ENCODE measurements at places on chromosomes 6 and 20.
A peak's percentile ranks its signal among the peaks of the same experiment; 100 is the strongest.

- no peak for DNase-seq
Measured at GRCh38 chr6:36847991-36848390, 8.7 kb upstream of the CPNE5 start.

GRCh38 chr6:52641388-52641787 is 29.5 kb upstream of the TMEM14A start:
- DNase-seq, result no peak

DNA sequence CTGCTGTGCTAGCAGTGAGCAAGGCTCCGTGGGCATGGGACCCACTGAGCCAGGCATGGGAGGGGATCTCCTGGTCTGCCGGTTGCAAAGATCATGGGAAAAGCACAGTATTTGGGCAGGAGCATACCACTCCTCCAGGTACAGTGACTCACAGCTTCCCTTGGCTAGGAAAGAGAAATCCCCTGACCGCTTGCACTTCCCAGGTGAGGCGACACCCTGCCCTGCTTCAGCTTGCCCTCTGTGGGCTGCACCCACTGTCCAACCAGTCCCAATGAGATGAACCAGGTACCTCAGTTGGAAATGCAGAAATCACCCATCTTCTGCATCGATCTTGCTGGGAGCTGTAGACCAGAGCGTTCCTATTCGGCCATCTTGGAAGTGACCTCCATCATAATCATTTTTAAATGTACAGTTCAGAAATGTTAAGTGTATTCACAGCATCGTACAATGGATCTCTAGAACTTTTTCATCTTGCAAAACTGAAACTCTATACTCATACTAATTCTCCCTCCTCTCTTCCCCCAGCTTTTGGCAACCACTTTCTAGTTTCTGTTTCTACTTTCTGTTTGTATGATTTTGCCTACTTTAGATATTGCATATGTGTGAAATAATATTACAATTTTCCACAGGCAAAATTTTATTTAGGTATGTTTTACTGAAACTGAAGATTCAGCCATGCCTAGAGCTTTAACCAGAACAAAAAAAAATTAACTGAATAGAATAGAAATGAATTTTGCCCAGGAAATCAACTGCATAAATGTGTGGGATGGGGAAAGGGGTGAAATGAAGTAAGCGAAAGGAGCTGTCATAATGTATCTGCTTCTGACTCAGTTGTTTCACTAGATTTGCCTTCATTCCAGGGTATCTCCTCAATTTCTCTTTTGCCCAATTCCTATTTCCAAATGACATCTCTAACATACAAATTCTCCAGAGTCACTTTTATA is 100.0 kb downstream of the RWDD2A start:
- no peak for DNase-seq

GRCh38 chr20:3045816-3046676 is at the start of gene MRPS26:
Gene MRPS26, plus strand, starts transcription at chr20:3046052. Its CDS starts 17 bp downstream, at chr20:3046069.
- DNase-seq, result peak; percentile 94

DNA sequence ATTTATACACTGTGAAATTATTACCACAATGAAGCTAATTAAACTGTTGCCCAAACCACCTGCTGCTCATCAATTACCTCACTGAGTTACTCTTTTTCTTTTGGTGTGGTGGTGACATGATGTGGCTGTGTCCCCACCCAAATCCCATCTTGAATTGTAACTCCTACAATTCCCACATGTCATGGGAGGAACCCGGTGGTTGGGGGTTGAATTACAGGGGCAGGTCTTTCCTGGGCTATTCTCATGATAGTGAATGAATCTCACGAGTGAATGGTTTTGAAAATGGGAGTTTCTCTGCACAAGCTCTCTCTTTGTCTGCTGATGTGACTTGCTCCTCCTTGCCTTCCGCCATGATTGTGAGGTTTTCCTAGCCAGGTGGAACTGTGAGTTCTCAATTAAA is 145.0 kb downstream of the LRRC1 start:
- no peak for DNase-seq

DNA sequence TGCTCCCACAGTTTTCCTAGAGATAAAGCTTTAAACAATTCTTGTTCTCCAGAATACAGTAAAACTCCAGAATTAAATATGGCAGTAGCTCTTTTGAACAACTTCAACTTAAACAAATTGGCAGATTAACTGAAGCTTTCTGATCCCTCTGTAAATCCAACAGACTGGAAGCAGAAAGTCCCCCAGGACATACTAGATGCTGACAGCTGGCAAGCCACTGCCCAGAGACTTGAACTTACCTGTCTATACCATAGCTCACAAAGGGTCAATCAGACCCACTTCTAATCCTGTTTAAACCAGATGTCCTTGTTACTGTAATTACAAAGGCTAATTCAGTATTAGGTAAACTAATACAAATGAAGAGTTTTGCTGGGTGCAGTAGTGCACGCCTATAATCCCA is 12.3 kb downstream of the GPLD1 start:
- no peak for DNase-seq

DNA sequence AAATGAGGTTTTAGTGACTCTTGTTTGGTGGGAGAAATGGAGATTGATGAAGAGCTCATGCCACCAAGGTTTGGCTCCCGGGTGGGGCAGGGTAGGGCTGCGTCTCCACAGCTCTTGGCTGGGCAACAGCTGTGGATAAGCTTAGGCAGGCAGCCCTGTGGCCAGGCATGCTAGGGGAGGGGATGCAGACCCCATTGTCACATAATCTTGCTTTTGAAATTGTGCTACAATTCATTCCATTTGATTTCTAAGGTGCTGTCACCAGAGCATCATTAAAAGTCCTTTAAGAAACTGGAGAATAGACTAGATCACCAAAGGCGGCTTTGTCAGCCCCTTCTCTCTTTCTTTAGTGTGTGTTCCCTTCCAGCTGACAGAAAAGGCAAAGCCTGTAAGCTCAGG is 574.2 kb upstream of the JAG1 start:
- no peak for DNase-seq

- peak; percentile 75 for DNase-seq
Measured at GRCh38 chr6:15948930-15949900, 179.7 kb upstream of the MYLIP start.

DNA sequence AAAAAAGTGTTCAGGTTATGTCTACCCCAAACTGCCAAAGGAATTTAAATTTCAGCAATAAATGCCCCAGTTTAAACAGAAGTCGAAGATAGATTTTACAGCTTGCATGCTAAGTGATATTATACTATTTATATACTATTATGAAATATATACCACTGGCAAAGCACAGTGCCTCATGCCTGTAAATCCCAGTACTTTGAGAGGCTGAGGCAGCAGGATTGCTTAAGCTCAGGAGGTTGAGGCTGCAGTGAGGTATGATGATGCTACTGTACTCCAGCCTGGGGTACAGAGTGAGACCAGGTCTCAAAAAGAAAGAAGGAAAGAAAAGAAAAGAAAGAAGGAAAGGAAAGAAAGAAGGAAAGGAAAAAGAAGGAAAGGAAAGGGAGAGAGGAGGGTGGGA is 102.1 kb downstream of the MTFR2 start:
- no peak for DNase-seq

GRCh38 chr6:39657355-39658135 is 67.7 kb downstream of the KIF6 start:
- no peak for DNase-seq

DNA sequence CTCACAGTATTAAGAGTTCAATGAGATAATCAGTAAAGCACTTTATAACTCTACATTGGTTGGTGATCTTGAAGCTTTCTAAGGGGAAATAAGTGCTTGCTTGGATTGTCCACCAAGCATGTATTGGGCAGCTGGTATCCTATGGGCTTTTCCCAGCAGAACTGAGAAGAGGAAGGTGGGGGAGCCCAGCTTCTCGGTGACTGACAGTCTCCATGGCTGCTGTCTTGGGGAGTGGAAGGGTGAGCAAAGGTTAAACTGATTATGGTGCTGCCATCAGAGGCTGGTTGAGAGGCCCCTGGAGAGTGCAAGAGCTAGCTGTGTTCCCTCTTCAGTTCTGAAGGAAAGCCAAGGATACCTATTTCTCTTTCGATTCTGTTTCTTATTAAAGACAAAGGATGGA is 35.5 kb upstream of the ADTRP start:
- DNase-seq, result no peak

DNA sequence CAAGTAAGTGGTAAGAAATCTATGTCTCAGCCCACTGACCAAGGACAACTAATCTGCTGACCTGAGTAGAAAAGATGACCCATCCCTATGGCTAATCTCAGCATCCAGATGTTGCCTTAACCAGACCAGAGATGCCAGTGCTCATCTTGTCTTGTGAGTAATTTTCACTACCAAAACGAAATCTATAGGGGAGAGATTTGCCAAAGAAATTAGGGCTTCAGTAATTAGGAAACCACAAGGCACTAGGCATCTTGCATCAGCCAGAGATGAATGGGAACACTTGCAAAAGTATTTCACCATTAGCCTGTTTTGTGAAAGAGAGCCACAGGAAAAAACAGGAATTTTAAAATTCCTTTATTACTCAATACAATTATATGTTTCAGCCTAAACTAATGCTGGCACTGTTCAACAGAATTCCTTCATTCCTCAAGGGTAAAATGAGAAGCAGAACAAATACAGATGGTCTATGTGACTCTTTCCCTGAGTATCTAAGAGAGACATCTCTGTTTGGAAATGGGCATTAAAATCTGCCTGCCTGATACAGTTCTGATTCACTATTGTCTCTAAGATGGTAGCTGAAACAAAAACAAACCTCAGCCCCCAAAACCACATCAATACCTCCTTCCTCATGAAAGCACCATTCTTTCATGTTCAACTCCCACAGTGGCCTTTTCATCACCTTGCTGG is 87.8 kb downstream of the GMDS start:
- no peak for DNase-seq

GRCh38 chr6:2953098-2953497 is 18.3 kb downstream of the SERPINB6 start:
- DNase-seq, result no peak

- no peak for DNase-seq
Measured at GRCh38 chr6:119310486-119311036, 39.0 kb downstream of the MAN1A1 start.

GRCh38 chr20:3874194-3874844 is 14.9 kb upstream of the PANK2 start:
- no peak for DNase-seq

- no peak for DNase-seq
Measured at GRCh38 chr20:23298926-23299672, 51.5 kb upstream of the NXT1 start.

DNA sequence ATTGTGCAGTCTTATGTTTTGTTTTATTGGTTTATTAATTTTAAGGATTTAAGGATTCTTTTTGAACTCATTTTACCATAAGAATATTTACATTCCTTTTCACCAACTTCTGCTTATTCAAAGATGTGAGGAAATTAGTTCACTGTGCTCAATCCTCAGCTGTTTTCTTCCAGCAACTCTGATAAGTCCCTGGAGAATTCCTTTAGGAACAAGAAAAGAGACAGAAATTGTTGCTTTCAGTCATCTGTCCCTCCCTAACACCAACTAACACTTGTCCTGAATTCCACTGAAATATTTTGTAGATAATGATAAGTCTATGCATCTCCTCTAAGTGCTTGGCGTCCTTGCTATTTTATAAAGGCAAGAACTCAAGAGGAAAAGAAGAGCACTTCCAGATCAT is 334.8 kb upstream of the MARCKS start:
- DNase-seq, result no peak

DNA sequence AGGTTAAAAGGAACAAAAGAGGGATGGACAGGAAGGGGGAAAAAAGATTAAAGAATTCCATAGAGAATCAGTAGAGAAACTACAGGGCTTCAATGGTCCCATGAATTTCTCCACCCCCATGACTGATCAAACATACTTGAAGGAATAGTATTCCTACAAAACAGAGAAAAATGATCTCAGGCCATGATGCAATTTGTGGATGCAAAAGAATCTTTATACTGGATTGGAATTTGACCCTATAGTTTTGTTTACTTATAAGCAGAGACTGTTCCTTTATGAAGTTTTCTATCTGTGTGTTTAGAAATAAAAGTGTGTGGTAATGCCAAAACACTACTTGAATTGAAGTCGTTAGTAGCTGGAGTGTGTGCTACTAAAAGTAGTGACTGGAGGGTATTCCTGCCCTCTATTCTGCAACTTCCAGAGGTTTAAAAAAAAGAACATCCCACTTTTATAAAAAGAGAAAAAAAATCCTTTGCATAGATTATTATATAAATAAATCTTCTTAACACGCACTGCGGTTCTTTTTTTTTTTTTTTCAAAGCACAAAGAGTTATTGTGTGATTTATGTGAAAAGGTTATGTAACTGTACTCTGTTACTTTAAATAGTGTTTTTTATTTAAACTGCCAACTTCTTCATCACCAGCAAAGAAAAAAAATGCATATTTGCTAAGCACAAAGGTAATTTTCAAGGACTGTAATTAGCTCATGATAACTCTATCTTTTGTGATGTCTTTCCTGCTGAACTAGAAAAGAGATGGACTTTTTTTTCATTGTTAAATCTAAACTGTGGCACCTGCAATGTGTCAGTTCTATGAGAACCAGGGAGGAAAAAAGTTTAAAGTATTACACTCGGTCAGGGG is 214.5 kb upstream of the CITED2 start:
- no peak for DNase-seq

DNA sequence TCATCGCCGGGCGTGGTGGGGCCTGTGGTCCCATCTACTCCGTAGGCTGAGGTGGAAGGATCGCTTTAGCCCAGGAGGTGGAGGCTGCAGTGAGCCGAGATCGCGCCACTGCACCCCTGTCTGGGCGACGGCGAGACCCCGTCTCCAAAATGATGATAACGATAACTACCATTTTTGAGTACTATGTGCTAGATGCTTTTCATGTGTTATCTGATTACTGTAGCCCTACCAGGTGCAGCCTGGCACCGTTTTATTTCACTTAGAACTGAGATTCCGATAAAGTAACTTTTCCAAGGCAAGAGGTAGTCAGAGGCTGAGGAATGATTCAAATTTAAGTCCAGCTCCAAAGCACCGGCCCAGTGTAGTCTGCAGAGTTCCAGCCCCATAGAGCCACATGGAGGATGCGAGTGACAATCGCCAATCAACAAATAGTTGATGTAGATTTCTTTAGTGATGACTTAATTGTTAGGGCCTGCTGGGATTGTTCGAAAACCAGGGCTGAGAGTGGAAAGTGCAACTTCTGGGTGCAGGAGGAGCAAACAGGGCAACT is 727 bp downstream of the ERMARD start:
- no peak for DNase-seq

- no peak for DNase-seq
Measured at GRCh38 chr6:99297415-99297814, 52.1 kb downstream of the FAXC start.

- no peak for DNase-seq
Measured at GRCh38 chr20:15579688-15580087, 993.6 kb downstream of the KIF16B start.

DNA sequence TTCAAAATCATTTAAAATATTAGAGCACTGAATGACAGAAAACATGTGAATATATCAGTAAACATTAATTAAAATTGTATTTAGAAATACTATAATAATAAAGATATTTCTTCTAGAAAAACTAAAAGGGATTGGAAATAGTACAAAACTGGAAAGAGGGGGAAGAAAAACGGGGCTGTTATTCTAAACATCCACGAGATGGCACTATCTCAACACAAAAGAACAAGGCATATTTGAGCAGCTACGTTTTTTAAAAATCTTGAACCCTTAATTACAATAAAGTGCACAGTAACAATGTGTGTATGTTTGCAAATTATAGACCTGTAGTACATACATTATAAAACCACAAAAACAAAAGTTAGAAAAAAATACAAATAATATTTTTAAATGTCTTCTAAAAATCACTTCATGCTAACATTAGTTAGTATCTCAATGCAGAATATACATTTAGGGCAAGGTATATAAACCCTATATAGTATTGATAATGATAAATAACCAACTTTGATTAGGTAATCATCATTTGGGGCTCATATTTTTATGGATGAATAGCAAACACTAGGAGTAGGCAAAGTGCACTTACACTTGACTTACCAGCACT is 42.5 kb upstream of the PNISR start:
- DNase-seq, result no peak
